ENCODE measurements at places on chromosomes 7 and 10.

DNA sequence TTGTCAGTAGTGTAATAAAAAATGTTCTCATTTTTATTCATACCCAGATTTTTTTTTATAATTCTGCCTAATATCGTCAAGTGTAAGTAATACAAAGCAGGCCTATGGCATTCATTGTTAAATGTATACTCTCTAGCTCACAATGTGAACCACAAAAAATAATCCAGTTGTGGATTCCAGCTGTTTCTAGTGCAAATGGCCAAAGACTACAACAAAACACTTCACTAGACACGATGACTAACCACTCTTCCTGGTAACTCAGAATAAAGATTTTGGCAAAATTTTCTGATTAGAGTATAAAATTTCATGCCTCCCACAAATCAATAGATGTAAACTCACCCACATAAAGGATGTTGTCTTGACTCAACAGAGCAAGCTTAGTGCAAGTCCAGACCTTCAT, 396.6 kb downstream of the DGKB start:
- DNase-seq, result no peak

DNA sequence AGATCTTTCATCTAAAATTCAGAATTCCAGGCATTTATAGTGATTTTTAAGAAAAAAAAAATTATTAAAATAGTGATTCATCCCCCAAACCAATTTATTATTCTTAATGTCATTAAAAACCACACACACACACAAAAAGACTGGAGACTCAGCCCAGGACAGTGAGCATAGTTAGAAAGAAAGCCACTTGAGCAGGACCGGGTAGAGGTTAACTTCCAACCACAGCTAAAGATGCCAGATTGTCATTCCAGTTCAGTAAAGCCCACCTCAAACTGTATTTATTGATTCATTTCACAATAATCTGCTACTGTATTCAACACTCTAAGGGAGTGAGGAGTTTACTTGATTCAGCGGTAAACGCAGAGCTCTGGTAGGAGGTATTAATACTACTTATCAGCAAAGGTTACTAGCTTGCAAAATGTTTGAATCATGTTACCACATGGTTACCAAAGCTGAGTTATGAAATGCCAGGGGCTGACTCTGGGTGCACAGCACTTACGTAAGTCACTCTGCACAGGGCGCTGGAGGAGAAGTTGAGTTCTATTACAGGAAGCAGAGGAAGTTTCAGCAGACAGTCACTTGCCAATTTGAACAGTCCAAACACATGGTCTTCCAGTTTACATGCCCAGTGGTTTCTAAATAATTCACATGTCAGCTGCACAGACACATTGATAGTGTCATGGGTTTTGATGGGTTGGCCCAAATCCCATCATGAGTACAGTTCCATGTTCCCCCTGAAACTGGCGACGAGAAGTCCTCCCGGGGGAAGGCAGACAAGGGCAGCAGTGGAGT, 64.6 kb downstream of the KLF6 start:
- DNase-seq, result no peak

GRCh38 chr7:88452646-88453045, 146.0 kb upstream of the STEAP4 start:
- DNase-seq, result no peak

GRCh38 chr7:37344886-37345579, 103.6 kb downstream of the ELMO1 start:
- no peak for DNase-seq

DNA sequence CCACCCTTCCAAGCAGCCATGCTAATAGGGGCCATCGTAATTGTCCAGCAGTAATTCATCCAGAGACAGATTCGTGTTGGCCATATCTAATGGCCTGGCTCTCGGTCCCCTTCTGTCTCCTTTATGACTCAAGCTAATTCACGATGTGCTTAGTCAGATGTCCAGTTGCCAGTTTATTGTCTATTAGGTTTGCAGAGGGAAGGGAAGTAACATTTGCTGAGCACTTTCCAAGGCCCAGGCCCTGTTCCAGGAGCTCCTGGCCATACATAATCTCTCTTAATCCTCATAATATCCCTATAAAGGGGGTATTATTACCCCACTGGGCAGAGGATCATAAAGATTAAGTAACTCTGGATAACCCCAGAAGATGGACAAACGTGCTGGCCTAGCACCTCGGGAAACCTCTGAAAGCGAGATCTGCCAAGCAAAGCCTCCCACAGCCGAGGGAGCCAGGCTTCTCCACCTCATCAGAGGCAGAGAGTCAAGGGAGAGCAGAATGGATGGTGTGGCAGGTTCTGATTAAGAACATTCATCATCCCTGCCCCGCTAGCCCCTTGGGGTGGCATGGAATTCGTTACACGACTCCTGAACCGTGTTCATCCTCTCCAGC, 153.7 kb downstream of the PLXNA4 start:
- no peak for DNase-seq

- DNase-seq, result no peak
These were observed 8.3 kb upstream of the ATP6V0E2 start for GRCh38 chr7:149865437-149865836.

GRCh38 chr10:50322077-50322476, 70.8 kb upstream of the ASAH2 start:
- DNase-seq, result no peak

Data from stimulated activated CD8-positive, alpha-beta memory T cell treated with anti-CD3 and anti-CD28 coated beads, Interleukin-4, amount 100 ng/mL, for 4 hours (primary cell).